CD14-positive monocyte (primary cell): ENCODE measurements at places on chromosomes 16 and 17. TPM values are rescaled to one million over a fixed set of nuclear protein-coding genes. Genes with fewer than 3 reads are reported as not detected.
A peak's percentile ranks its signal among the peaks of the same experiment; 100 is the strongest.

- DNase-seq = no peak
These were observed 3.3 kb downstream of the CD2BP2 start for GRCh38 chr16:30351586-30352419.

GRCh38 chr17:4715063-4715744 is 4.8 kb downstream of the ARRB2 start:
- no peak for DNase-seq

DNA sequence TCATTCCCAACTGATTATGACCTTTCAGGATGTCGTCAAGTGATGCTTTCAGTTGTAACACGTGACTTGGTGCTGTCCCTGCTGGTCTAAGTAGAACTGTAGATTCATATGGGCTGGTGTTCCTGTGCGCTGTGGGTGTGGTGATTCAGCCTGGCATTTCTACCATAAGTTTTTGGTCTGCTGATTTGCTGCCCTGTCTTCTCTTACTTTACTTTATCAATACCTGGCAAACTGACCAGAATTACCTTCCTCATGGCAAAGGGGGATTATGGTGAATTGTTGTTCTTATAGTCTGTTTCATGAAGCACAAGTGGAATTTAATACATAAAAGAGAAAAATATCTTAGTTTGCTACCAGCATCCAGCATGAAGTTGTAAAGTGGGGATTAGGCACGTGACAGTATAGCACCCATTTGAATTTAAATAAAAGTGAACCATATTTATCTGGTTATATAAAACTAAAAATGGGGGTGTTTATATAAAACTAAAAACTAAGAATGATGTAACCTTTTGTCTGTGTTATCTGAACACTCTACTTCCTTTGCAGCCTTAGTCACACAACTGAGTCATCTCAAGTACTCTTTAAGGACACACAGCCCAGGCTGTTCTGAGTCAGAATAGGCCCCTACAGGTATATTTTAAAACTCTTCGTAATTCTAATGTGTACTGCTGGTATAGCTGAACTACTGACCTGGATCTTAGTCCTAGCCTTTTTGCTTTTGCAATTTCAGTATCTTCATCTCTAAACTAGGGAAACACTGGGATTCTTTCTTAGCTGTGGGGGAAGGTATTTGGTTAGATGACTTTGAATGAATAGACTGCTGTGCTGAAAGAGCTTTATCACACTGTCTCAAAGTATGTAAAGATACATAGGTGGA is 28.3 kb downstream of the TTC19 start:
- DNase-seq = peak; percentile 74

DNA sequence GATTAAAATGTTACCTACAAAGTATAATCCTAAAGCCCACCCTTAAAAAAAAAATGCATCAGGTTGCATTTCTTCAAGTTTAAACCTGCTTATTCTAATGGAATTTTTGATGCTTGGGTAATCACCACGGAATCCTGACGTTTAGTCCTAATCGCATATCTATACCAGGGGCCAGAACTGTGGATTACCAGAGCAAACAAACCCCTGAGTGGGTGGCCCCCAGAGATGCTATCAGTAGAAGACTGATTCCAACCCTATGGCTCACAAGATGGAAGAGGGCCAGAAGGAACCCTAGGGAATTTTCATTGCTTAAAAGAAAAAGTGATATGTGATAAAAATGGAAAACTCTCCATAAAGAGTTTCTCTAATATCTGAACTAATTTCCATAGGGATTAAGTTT is 152.2 kb upstream of the NOG start:
- DNase-seq = no peak

DNA sequence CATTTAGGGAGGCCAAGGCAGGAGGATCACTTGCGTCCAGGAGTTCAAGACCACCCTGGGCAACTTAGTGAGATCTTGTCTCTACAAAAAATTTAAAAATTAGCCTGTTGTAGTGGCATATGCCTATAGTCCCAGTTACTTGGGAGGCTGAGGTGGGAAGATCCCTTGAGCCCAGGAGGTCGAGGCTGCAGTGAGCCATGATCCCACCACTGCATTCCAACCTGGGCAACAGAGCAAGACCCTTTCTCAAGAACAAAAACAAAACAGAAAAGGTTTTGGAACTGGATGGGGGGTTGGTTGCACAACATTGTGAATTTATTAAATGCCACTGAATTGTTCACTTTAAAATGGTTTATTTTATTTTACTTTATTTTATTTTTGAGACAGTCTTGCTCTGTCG is 21.2 kb downstream of the PLXDC1 start:
- DNase-seq = no peak

DNA sequence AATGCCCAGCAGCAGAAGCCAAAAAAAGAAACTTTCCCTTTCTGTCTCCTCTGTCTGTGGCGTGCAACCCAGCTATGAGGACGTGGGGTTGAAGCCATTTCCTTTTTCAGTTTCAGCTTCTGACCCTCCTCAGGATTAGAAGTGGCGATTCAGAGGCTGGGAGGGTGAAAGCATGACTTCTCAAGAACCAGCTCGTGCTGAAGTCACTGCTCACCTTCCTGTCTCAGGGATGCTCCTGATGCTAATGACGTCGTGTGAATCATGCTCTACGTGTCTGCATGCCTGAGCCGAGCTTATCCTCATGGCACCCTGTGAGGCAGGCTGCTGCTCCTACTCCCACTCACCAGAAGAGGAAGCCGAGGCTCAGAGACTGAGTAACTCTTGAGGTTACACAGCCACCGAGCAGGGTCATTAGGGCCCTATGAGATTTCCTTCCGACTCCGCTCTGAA is 5.7 kb upstream of the LPO start:
- peak; percentile 96 for DNase-seq

Gene MT1F
- 21.9 TPM for polyA plus RNA-seq

DNA sequence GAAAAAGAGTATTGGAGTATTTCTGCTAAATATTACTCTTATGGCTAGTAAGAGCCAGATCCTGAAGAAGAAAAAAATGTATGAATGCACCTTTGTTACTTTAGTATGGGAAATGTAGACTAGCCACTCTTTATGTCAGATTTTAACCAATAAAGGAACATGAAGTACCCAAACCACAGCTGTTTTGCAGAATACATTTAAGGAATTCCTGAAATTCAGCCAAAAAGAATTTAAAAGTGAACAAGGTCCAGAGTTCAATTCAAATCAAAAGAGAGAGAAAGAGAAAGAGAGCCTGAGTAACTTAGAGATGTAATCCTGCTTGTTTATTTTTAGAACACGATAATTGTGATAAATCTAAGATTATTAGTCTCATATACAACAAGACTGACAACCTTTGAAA is 1.2 kb downstream of the KCNJ16 start:
- no peak for DNase-seq

GRCh38 chr17:34580685-34581445 is 1.5 kb downstream of the TMEM132E start:
- no peak for DNase-seq
